Right renal pelvis (tissue), 4 donors: ENCODE measurements at places on chromosomes 12 and 14. TPM values are rescaled to one million over a fixed set of nuclear protein-coding genes. Genes with fewer than 3 reads are reported as not detected.

GRCh38 chr14:64815257-64815656 lies 64.5 kb downstream of the SPTB start:
- DNase-seq = no peak

DNA sequence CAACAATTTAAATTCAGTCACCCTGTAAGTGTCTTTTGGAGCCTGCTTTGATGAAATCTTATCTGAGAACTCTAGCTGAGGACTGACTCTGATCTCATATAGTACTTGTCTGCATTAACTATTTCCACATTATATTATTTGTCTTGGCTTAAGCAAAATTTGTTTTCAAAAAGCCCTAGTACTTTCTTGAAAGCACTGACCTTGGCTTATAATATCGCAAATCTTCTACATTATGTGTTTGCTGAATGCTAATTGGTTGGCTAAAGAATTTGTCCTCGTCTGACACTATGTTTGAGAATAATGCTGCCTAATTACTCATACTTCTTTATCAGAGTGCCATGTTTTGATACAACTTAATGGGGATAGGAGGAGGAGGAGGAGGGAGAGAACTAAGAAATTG lies 46.9 kb upstream of the FLRT2 start:
- no peak for DNase-seq

GRCh38 chr12:34257093-34257492 lies 234.8 kb downstream of the ALG10 start:
- no peak for DNase-seq

DNA sequence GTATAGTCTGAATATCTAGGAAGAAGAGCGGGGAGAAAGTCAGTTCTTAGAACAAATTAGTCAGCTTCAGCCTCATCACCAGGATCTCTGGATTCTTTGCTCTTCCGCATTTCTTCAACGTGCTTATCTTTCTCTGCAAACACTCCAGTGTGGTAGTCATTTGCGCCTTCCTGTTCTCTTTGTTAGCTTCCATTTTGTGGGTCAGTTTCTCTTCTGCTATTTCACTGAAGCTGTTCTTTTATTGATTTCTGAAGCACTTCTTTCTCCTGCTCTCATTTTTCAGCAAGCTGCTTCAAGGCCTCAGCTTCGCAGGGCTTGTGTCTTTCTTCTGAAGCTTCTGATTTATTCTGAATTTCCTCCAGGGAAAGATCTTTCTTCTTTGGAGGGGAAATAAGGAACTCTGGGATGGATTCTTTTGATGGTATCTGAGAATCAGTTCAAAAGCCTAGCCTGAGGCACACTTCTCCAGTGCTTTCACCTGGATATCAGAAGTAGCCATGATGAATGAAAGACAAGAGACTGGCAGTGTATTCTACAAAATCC lies 13.5 kb downstream of the AMN1 start:
- no peak for DNase-seq

DNA sequence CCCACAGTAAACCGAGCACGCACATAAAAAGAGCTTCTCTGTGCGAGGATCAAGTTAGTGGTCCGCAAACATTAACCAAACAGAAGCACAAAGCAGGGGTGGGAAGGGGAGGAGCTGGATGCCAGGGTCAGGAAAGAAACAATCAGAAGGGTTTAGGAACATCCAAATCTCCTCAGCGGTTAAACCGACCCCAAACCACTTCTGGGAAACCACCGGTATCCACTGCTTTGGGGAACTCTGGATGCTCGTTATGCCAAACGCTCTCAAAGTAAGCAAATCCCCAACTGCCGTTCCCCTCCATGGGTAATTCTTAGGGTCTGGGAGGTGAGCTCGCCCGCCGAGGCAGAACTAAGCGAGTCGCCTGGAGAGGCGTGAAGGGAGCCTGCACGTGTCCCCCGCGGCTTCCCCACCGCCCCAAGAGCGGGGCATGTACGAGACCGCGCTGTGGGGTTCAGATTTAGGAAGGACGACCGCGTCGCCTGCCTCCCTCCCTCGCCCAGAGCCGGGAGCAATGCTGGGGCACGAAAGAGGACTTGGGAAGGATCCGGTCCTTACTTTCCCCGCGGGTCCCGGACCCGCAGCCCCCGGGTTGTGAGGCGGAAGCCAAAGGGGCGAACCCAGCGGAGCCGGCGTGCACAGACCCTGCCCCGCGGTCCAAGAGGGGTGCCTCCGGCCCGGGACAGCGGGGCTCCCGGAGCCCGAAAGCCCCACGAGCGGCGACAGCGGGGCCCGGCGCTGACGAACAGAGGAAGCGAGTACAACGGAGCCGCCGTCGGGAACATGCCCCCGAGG lies 711 bp downstream of the SBNO1 start:
- no peak for DNase-seq

GRCh38 chr14:55347748-55348147 lies 63.9 kb downstream of the ATG14 start:
- no peak for DNase-seq

- DNase-seq = no peak
These were observed 161.7 kb upstream of the HMGA2 start for GRCh38 chr12:65662590-65662989.

GRCh38 chr12:123050913-123051312 lies 70.4 kb downstream of the ARL6IP4 start:
- no peak for DNase-seq

GRCh38 chr12:53224897-53225634 lies 6.9 kb downstream of the RARG start:
- DNase-seq = no peak

GRCh38 chr14:103028161-103028767 lies 29.1 kb downstream of the CDC42BPB start:
- DNase-seq = no peak

Gene ACSS3
- polyA plus RNA-seq = 20.7 TPM
